ENCODE measurements at places on chromosomes 4 and X. TPM values are rescaled to one million over a fixed set of nuclear protein-coding genes. Genes with fewer than 3 reads are reported as not detected.

- peak; percentile 94 for DNase-seq
Measured at GRCh38 chr4:8594097-8595038, 1.8 kb downstream of the CPZ start.

DNA sequence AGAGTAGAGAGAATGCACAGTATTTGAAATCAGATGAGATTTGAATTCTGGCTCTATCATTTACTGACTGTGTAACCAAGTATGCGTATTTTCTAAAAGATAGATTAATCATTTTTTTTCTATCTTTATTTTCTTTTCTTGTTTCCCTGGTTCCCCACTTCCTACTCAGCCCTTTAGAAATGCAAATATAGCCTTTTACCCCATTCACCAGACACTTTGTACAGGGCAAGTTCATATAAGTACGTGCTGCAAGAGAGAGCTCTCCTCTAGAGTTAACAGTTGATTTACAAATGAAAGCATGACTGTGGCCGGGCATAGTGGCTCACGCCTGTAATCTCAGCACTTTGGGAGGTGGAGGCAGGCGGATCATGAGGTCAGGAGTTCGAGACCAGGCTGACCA lies 17.8 kb upstream of the TDO2 start:
- no peak for DNase-seq

DNA sequence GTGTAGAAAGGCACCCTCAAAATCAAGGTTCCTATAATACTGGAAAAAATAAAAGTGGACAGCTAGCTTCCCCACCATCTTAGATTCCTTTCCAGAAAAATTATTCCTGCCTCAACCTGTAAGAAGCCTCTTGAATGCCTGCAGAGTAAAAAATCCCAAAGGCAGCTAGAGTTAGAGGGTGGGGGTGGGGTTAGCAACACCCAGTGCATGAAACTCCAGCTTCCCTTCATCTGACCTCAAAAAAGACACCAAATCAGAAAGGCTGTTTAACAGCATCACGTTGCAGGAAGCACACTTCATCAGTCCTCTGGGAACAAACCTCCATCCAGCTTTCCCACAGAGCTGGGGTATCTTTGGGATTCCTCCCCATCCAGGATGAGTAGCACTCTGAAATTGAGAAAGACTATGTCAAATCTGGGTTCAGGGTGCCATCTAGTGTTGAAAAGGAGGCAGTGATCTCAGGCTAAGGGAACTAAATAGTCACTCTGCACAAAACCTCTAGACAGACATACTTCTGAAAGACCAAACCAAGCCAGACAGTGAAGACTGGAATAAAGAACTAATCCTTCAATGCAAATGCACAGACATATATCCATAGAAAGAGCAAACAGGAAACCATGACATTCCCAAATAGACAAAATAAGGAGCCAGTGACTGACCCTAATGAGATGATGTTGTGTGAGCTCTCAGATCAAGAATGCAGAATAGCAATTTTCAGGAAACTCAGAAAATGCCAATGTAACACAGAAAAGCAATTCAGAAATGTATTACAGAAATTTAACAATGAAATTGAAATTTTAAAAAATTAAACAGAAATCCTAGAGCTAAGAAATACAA lies 97.9 kb downstream of the ARHGEF9 start:
- peak; percentile 73 for DNase-seq

- DNase-seq = no peak
Measured at GRCh38 chrX:42027367-42028000, 104.1 kb upstream of the CASK start.

DNA sequence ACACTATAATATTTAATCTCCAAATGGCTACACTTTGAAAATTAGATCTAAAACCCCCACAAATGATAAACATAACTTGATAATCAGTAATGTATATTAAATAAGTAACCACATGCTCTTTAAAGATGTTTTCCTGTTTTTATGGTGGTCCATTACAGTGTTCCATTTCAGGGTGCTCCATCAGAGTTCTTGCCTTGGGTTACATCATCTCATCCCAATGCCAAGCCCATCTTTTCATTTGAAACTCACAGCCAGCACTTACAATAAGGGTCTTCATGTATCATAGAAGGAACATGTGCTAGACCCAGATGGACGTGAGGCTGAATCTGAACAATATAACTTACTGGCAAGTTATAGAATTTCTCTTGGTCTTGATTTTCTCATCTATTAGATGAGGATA lies 10.5 kb upstream of the PAQR3 start:
- no peak for DNase-seq

GRCh38 chr4:73710094-73710493 lies 30.3 kb upstream of the CXCL8 start:
- no peak for DNase-seq

- peak; percentile 80 for DNase-seq
Measured at GRCh38 chrX:63503541-63503940, 152.4 kb upstream of the SPIN4 start.

DNA sequence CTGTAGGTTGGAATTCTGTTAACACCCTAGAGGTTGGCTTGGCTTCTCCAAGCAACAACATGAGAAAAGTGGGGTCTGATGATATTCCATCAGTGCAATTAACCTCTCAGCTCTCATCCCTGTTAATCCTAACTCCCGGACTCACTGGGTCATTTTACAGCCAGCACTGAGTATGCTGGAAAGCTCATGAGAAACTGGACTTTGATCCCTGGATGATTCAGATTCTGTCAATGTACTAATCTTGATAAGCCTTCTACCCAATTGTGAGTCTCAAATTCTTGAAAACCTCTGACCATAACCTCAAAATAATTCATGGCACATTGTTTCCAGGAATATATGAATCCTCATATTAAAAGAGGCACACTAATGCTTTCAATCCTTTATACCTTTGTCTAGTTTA lies 244.3 kb upstream of the DCAF8L1 start:
- DNase-seq = no peak

GRCh38 chr4:161403781-161404180 lies 760.0 kb downstream of the FSTL5 start:
- DNase-seq = no peak

DNA sequence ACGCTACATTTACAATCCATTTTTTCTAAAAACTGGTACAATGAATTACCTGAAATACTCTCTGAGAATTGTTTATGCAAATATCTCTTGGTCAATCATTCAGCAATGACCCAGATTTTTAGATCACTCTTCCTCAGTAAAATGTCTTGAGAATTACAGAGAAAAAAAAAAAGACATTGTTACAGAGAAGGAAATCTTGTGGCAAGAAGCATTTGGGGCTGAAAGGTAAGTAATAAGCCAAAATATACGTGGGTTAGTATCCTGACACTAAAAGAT lies 19.6 kb upstream of the TET2 start:
- DNase-seq = no peak

GRCh38 chr4:38625508-38625907 lies 38.5 kb upstream of the KLF3 start:
- DNase-seq = no peak

Gene AKAP4
- total RNA-seq = not detected

Gene DDX3X
- 239 TPM for total RNA-seq

Gene PAGE2B
- total RNA-seq = not detected

Gene PAGE1
- total RNA-seq = not detected

Gene RPL39
- 2,883 TPM for total RNA-seq

Gene DCHS2
- total RNA-seq = 7.6 TPM
